Activated CD4-positive, CD25-positive, alpha-beta regulatory T cell treated with anti-CD3 and anti-CD28 coated beads, Interleukin-2, amount 50 U/mL, for 16 hours (primary cell): ENCODE measurements at places on chromosomes 5 and 9.

DNA sequence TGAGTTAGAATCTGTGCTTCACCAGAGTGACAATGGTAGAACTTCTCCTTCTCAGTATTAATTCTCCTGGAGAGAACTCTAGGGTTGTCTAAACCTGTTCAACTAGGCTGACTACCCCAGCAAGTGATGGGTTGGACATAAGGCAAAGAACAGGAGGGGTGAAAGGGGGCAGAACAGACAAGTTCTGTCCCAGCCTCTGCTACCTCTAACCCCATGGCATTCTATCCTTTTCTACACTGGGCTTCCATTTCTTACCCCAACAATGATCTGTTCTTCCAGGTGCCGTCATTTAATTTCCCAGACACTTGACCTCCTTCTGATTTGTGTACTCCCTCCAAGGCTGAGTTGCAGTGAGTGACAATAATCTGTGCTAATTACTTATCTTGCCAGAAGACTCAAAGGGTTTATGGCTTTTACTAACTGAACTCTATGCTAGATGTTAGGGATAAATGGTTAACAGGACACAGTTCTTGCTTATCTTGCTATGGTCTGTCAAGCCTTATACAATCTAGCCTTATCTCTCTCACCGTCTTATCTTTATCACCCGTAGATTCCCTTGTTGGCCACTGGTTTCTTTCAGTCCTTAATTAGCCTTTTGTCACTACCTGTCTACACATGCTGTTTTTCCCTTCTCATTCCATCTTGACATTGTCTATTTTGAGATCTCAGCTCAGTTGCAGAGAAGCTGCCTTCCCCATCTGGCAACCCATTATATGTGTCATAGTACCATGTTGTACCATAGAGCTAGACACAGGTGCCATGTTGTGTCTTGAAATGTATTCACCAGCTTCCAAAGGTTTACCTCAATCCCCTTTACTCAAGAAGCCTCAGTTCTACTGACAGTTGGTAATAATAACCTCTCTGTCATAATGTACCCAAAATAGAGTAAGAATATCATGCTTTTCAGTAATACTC, 10.0 kb upstream of the MATR3 start:
- DNase-seq = no peak

- DNase-seq = no peak
These were observed 43.8 kb downstream of the PRKACG start for GRCh38 chr9:68970151-68970550.

DNA sequence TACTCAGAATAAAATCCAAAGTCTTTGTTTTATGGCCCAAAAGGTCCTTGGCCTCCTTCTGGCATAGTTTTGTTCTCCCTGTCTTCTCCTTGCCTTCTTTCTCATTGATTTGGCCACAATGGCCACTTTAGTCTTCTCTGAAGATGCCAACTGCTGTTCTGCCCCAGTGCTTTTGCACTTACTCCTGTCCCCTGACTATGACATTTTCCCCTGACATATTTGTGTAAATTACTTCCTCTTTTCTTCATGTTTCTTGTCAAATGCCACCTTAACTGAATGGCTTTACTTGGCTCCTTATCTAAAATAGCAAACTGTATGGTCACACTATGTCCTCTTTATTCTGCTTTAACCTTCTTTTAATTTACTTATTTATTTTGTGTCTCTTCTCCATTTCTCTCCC, 484.7 kb upstream of the ARRDC3 start:
- DNase-seq = no peak

- no peak for DNase-seq
These were observed at the start of gene SEMA5A for GRCh38 chr5:9545992-9546851. Gene SEMA5A (minus strand): TSS chr5:9546075. CDS start chr5:9379946, 166,129 bp downstream.

DNA sequence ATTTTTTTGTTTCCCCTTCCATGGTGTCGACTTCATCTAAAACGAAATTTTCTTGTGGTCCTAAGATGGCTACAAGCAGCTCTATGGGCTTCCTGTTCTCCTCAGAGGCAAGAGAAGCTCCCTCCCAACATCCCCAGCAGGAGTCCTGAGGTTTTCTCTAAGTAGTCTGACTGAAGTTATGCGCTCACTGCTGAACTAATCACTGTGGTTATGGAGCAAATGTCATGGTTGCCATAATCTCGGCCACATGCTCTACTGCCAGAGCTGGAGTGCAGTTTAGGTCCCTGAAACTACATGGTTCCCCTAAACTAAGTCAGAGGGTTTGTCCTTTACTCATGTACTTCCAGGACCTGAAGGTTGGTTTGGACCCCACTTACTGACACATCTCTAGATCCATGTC, 68.0 kb upstream of the MAMDC2 start:
- no peak for DNase-seq

- no peak for DNase-seq
These were observed 29.9 kb downstream of the ADCY2 start for GRCh38 chr5:7425830-7426229.

- DNase-seq = no peak
These were observed 111.4 kb upstream of the FER start for GRCh38 chr5:108636135-108636853.

DNA sequence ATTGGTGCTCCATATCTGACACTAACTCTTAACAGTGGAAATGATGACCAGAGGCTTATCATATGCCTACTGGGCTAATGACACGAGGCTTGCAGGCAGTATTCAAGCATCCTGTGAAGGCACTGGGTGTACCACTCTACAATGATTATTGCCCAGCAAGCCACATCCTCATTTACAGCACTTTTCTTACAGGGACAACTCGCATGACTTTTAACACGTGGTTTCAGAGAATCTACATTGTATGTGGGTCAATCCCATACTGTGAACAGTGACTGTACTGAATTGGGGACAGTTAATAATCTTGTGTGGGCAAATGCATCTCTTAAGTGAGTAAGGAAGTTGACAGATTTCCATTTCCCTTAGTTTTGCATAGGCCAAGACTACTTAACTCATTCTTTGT, 260.0 kb downstream of the TRPM3 start:
- no peak for DNase-seq

DNA sequence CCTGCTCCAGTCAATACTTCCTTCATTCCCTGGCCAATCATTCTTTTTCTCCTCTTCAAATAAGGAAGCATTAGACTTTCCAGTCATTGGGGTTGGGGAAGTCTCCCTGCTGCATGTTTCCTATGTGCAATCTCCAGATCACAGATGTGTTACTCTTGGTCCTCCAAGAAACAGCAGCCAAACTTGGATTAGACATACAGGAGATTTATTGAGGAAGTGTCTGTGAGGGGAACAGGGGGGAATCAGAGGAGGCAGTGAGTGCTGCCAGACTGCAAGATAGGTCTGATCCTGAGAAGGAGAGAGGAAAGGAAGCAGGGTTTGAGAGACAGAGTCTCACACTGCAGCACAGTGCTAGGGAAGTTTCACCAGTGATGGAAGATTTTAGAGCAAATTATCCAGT, 40.6 kb upstream of the SLIT3 start:
- DNase-seq = no peak

- DNase-seq = no peak
These were observed 1043.0 kb upstream of the DMAC1 start for GRCh38 chr9:8842402-8843193.

DNA sequence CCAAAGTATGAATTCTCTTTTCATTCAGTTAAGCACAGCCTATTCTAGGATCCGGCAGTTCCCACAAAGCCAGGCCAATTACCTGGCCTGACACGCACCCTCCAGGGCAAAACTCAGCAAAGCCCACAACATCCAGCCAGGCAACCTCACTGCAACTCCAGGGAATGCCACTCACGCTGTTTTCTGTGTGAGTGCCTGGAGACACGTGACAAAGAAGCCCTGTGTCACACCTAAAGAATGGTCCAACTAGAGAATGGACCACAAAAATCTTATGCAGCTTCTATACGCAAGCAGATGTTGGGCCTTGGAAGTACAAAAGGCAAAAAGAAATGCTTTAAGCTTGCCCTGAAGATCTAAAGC, 20.2 kb downstream of the RETREG1 start:
- DNase-seq = no peak

DNA sequence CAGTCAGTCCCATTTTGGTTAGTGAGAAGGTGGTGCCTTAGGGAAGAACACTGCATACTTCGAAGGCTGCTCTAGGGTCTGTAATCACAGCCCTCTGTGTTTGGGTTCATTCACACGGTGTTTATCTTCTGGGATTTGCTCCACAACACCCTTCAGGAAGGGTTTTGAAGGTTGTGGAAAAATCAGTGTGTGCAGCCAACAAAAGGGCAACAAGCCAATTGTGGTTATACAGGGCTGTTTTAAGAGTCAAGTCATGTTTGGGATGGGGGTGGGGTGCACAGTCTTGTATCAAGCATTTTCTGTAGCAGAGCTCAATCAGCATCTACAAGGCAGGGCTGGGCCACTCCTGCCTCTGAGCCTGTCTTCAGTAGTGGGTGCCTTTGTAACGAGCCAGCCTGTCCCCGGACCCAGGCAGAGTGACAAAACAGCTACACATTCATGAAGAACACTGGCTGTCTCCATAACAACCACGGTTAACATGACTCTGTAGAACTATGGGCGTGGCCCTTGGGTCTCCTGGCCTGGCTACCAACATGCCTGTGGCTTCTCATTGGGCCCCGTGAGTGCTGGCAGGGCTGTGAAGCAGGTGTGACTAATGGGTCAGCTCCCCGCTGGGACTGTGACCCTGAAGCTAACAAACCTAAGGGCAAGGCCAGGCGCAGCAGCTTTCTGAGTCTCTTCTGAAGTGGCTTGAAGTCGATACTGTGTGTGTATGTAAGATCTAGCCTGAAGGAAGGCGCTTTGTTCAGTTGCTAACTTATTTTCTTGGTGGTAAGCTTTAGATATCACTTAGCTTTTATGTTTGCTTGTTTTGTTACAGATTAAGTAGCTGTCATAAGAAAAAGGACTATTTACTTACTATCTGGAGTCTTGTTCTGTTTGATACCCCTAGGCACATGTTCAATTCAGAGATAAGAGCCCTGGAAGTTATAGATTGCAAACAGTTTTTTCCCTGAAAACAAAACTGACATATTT, 27.9 kb upstream of the GOLM1 start:
- no peak for DNase-seq

- DNase-seq = no peak
These were observed 68.1 kb downstream of the GDNF start for GRCh38 chr5:37771731-37772130.

GRCh38 chr5:55220433-55221185, 6.5 kb downstream of the MCIDAS start:
- DNase-seq = no peak

- DNase-seq = no peak
These were observed 4.4 kb downstream of the LRRC8A start for GRCh38 chr9:128886211-128886891.

- DNase-seq = no peak
These were observed 1225.2 kb downstream of the PTPRD start for GRCh38 chr9:9387511-9388115.

DNA sequence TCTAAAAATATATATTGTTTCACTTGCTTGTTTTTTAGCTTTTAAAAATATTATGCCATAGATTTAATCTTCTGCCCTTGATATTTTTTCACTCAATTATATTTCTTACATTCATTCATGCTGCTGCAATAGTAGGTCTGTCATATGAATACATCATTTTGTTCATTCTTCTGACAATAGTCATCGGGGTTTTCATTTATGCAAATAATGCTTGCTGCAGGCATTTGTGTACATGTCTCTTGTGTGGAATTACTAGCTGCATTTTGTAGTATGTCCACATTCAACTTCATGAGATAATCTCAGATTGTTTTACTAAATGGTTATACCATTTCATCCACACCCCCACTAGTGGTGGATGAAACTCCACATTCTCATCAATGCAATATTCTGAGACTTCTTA, 5.3 kb upstream of the PLPP1 start:
- no peak for DNase-seq

GRCh38 chr9:37309136-37309535, 113.4 kb upstream of the GRHPR start:
- DNase-seq = no peak

- DNase-seq = no peak
These were observed 8.2 kb upstream of the EPB41L4B start for GRCh38 chr9:109328978-109329637.

GRCh38 chr9:92634712-92635605, 35.0 kb downstream of the IPPK start:
- DNase-seq = peak; percentile 39

DNA sequence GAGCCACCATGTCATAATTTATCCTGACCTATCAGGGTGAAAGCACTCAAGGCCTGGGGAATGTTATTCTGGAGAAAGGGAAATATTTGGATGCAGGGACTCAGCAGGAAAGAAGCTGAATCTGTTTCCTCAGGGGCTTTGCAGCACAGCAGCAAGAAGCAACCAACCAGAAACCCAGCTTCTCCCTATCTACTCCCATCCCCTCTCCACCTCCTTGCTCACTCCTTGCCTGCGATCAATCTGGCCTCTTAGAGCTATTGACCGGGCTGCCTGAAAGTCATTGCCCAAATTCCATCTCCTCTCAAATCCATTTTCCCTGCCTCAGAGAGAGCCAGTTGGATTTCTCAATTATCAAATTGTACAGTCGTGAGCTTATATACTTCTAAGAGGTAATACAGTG, 542.0 kb upstream of the TRPC7 start:
- DNase-seq = no peak
